ENCODE measurements at places on chromosomes 12 and 14.

DNA sequence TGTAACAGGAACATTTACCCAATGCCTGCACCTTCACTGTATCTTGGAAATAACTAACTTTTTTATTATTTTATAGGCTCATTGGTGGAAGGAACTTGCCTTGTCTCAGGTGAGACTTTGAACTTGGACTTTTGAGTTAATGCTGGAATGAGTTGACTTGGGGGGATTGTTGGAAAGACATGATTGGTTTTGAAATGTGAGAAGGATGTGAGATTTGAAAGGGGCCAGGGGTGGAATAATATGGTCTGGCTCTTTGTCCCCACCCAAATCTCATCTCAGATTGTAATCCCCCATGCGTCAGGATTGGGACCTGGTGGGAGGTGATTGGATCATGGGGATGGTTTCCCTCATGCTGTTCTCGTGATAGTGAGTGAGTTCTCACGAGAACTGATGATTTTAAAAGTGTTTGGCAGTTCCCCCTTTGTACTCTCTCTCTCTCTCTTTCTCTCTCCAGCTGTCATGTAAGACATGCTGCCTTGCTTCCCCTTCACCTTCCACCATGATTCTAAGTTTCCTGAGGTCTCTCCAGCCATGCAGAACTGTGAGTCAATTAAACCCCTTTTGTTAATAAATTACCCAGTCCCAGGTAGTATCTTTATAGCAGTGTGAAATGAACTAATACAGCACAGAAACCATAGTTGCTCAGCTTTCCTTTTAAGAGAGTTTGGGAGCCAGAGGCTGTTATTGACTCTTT lies 244.1 kb downstream of the BTG1 start:
- DNase-seq, result no peak

DNA sequence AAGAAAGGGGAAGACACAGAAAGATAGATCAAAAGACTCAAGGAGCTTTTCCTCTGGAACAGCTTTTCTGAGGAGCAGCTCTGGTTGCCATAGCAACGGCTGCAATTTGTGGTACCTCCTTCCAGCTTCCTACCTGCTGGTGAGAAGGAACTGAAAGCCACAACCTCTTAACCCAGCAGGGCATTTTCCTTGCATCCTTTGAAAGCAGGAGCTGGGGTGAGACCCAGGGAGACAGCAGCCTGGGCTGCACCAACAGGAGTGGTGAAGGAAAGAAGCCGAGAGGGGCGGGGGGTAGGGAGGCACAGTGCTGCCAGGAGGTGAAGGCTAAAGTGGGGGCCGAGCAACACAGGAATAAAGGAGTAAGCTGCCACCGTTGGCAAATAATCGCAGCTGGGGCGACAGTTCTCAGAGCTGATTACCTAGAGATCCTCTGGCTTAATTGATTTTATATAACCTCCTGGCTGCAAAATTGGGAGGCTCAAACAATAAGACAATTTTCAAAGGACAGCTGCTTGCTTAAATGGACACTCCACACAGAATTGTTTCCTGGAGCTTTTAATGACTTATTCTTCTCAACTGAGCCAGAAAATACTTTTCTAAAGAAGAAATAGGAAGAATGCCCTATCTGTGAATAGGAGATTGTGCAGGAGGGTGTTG lies 129.4 kb downstream of the RPAP3 start:
- no peak for DNase-seq

DNA sequence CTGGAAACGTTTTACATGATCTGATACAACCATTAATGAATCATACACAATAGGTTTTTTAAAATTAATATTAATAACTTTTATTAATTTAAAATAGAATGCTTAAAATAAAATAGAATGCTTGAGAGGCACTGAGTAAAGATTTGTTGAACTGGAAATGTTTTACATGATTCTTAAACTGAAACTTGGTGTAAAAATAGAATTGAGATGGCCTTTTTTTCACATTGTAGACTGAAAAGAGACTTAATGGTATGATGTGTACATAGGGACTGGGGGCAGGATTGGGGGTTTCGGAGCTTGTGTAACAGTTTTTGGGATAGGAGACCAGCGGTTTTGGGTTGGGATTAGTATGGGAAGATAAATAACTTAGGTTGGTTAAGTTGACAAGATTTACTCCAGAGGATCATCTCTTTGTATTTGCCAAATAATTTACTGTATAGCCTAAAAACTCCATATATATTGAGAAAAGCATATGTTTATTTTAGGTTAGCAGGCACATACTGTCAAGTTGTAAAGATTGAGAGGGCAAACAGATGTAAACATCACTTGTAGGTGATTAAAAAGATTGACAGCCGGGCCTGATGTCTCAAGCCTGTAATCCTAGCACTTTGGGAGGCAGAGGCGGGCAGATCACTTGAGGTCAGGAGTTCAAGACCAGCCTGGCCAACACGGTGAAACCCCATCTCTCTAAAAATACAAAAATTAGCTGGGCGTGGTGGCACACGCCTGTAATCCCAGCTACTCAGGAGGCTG lies 2.0 kb upstream of the ZNF410 start:
- no peak for DNase-seq

- DNase-seq, result no peak
These were observed 20.9 kb downstream of the PUS7L start for GRCh38 chr12:43737646-43738045.

GRCh38 chr14:72902801-72903530 lies 9.1 kb upstream of the DPF3 start:
- DNase-seq, result no peak

DNA sequence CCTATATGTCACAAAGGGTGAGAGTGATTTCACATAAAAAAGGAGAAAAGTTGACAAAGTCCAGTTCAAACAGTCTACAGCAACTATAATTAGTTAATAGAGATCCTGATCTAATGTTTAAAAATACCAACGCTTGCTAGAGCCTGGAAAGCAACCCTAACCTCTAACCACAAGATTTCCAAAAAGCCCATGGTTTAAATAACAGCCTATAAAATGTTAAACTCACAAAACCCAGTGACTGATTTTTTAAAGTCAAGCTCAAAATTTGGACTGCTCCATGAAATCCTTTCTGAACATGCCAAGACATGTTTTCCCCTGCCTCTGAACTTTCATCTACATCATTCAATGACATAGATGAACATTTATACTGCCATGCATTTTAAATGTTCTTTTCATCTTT lies 81.6 kb downstream of the PLEKHG7 start:
- no peak for DNase-seq

- DNase-seq, result no peak
These were observed 63.9 kb upstream of the GRIP1 start for GRCh38 chr12:66742508-66743367.

GRCh38 chr12:8499616-8500015 lies 13.7 kb upstream of the CLEC4D start:
- DNase-seq, result no peak

DNA sequence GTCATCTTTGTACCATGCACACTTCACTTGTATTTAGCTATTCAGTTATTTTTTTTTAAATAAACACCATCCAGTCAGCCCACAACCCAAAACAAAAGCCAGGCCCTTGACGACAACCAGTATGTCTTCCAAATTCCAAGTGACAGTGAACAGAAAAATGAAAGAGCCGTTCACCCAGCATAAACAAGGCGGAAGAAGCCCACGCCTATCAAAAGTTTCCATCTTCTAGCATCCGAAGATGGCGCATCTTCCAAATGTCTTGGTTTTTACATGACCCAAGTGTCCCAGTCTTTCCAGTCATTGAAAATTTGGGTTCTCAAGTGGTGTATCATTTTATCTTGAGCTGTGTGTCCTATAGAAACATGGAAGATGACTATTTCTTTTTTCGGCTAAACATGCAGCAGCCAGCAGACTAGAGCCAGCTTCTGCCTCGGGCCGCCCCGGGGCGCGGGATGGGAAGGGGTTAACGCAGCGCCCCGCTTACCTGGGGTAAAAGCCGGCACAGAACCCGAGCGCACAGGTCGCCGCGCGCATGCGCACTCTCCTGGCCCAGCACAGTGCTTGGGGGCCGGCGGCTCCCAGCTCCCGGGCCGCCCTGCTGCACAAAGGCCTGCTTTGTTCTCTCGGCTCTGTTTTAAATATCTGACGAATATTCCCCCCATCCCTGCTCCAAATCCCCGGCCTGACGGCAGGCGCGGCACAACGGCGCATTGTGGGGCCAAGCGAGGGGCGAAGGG lies 164.8 kb downstream of the ZFP36L1 start:
- peak; percentile 27 for DNase-seq

DNA sequence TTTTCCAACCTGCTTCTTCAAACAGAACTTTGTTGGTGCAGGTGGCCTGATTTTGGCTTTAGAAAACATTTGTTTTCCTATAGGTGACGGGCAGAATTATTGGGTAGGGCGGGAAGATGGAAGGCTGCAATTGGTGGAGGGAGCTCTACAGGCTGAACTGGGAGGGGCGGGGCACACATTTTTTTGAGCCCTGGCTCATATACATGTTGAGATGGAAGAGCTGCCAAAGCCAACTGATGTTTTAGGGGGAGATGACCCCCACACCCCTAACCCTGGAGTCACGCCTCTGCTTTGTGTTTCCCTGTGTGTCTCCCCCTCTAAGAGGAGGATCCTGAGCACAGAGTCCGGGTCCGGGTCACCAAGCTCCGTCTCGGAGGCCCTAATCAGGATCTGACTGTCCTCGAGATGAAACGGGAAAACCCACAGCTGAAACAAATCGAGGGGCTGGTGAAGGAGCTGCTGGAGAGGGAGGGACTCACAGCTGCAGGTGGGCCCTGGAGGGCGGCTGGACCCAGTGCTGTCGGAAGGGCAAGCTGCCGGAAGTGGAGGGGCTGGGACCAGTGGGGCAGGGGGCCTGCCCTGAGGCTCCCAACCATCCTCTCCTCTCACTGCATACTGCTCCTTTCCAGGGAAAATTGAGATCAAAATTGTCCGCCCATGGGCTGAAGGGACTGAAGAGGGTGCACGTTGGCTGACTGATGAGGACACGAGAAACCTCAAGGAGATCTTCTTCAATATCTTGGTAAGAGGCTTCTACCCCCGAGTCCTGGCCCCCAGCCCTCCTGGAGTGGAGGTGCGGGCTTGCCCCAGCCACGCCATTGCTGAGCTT lies 18.6 kb downstream of the AGAP2 start:
- DNase-seq, result no peak

DNA sequence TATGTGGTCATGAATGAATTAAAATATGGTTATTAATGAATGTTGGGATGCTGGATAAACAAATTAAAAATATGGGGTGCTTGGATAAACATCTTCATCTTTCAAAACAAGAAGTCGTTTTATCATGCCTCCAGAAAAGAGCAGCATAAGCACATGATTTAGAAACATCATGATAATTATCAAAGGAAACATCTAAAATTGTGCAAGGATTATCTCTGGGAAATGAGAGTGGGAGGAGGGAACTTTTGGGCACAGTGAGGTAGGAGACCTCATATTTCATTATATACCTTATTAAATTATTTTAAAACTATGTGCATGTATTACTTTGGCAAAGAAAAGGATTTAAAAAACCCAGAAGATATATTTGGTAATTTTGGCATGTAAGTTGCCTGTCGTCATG lies 8.9 kb downstream of the C3AR1 start:
- no peak for DNase-seq

DNA sequence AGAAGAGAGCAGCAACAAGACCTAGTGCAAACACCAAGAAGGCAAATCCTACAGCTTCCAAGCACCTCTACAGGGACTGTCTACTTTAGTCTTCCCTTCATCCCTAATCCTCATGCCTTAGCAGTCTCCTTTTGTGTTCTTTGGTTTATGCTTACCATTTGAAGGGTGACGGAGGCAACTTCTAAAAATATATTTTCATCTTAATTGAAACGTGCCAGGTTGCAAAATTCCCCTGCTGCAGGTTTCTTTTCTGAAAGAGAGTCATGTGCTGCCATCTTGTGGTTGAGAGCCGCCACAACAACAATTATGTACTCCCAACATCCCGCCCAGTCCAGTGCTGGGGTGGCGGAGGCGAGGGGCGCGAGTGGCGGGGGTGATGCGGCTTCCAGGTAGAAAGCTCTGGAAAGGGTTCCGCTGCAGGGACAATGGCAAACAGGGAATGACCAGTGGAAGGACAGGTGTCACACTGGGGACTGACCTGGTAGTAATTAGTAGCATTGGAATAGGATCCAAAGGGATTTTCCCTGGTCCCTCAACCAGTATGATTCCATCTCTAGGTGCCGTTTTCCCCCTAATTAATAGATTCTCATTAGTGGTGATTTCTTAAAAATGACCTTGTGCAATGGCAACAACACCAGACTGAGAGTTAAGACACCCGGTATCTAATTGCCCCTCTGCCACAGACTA lies 80.3 kb upstream of the GNG2 start:
- DNase-seq, result peak; percentile 49

- no peak for DNase-seq
These were observed 180.3 kb downstream of the DICER1 start for GRCh38 chr14:94977016-94977415.

DNA sequence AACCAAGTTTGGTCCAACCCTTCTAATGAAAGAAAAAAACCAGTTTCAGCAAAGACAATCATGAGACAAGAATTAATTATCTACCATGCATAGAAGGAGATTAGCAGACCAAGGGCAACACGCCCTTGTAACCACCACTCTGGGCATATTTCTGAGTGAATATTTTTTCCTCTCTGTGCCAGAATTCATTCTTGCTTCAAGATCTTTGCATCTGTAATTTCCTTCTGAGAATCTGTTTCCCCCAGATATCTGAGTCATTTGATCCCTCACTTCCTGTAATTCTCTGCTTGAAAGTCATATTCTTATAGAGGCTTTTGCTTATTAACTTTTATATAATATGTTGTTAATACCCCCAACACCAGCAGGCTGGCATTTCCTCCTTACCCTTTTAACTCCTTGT lies 243.7 kb downstream of the SLC16A7 start:
- DNase-seq, result no peak

GRCh38 chr12:2686280-2686646 lies 108.5 kb upstream of the FKBP4 start:
- DNase-seq, result no peak

DNA sequence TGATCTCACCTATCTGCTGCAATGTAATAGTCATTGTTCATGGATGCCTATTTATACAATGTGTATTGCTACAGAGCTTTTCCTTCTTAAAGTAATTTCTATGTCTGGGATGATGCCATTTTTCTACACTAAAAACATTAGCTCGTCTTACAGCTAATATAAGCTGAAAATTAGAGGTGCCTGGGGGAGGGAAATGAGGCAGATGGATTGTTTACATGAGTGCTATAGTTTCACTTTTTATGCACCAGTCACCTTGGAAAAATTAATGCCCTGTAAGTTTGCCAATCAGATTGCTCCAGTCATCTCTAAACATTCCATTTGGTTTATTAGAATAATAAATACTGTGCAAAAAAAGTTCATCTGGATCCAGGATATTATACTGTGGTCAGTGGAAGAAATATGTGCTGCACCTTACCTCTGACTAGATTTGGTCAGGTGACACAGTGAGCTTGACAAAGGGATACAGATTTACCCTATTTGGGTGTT lies 436.2 kb downstream of the RAD51B start:
- DNase-seq, result no peak

DNA sequence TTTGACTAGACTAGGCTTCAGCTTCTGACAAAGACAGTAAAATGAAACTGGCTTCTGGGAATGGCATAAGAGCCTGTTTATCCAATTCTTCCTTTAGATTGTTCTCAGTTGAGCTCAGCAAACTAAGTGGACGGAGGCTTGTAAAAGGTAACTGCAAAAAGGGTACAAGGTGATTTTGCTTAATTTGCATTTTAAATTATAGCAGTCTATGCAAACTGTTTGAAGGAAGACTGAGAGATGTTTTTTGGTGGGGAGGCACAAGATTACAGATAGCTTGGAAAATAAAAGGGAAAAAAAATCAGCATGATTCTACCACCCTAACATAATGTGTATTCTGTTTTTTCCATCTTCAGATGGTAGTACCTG lies 5.0 kb downstream of the SUSD6 start:
- DNase-seq, result no peak
